ENCODE measurements at places on chromosomes 11 and 22.
A peak's percentile ranks its signal among the peaks of the same experiment; 100 is the strongest.

GRCh38 chr11:76210931-76211851 is 4.9 kb upstream of the WNT11 start:
- no peak for DNase-seq

DNA sequence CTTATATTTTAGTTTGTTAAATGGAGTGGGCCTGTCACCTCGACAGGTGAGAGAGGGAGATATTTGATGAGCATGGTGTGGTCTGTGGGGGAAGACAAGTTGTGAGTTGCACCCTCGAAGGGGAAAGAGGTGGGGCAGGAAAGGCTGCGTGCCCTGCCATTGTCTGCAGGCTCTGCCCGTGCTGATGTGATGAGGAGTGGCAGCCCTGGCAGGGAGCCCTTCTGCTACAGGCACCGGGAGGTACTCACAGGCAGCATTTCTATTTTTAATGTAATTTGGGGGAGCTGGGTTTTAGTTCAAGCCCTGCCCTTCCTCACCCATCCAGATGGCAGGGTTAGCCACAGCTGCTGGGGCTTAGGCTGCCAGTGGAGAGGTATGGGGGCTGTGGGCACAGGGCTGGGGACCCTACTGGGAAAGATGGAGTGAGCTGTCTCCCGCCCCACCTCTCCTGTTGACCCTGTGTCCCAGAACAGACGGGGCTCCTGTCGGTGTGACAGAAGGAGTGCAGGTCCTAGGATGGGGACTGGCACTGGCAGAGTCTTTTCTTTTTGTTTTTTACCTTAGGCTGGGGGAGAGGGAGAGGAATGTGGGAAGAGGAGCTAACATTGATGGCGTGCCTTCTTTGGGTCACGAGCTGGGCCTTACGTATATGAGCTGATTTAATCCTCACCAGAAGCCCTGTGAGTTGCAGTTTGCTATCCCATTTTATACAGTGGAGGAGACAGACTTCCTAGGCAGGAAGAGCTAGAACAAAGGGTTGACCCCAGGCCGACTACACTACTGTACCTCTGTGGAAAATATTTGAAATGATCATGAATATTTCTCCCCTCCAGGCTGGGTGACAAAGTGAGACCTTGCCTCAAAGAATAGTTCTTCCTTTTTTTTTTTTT is 51.6 kb downstream of the CEP164 start:
- DNase-seq = no peak

DNA sequence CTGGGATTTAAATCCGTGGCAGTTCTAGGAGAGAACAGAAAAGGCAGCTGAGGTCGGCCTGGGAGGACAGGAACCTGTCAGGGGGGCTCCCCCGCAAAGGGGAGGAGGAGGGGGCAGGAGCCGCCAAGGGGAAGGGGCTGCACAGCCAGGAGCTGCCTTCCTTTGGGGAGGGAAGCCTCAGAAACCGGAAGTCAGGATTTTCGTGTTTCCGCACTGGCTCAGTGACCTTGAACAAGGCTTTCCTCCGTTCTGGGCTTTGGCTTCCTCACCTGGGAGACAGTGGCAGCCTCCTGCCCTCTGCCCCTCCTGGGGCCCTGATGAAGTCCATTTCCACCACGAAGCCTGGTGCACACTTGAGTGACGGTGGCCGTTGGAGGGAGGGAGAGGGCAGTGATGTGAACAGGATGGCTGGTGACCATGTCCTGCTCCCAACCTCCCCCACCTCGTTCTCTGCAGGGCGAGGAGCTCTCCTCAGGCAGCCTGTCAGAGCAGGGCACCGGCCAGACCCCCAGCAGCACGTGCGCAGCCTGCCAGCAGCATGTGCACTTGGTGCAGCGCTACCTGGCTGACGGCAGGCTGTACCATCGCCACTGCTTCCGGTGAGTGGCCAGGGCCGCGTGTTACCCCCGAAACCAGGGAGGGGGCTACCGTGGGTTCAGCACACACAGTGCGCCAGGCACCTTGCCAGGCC is 12.6 kb downstream of the MICALL1 start:
- DNase-seq = no peak

DNA sequence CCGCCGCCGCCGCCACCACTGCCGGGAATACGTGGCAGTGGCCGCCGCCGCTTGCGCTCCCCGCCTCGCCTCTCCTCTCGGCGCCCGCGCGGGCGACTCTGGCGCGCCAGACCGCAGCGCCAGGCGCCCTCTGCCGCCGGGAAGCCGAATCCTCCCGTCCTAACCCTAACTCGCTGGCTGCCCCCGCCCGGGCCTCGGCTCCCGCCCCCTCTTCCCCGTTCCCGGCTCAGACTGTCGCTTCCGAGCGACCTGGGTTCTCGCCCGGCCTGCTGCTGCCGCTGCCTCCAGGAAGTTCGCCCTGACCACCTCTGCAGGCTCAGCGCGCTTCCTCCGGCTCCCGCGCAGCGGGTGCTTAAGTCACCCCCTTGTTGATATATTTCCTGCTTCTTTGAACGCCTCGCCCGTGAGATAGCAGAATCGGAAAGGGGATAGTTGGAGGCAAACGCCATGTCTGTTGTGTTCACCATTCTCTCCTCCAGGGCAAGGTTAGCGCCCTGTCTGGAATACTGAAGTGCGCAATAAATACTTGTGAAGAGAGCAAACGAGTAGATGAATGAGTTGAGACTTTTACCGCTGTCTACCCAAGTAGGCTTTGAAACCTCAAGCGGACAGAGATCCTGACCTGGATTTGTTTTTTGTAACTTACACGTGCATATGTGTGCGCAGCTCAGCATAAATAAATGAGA is at the start of gene SMCO4:
TSS of gene SMCO4 (minus strand) at position 100 of the 686 bp plus-strand sequence. CDS start 64,202 bp downstream, outside the sequence.
- DNase-seq = peak; percentile 59

- DNase-seq = no peak
Measured at GRCh38 chr11:23078289-23078971, 218.2 kb upstream of the CCDC179 start.

DNA sequence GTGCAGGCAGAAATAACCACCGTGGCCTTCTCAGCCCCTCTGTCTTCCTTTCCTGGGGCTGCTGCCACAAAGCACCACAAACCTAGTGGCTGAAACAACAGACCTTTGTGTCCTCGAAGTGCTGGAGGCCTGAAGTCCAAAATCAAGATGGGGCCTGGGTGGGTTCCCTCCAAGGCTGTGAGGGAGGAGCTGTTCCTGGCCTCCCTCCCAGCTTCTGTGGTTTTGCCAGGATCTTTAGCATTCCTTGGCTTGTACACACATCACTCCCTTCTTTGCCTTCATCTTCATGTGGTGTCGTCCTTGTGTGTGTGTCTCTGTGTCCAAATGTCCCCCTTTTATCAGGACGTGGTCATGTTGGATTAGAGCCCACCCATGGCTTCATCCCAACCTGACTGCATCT is 29.0 kb upstream of the PARVG start:
- no peak for DNase-seq

DNA sequence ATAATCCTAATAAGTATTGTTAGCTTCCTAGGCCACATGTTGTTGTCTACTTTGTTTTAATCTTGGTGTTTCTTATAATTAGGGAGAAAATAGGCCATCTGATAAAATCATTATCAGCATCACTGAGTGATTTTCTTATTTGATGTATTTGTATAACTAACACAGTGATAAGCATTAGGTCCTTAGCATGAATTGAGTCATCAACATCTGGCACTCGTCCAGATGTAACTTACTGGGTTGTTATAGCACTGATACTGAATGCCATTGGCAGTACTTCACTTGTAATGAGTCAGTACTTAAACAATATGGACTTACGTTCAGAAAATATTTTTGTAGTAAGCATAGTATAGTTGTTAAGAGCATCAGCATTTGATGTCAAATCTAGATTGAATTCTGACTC is 16.2 kb downstream of the API5 start:
- DNase-seq = no peak

DNA sequence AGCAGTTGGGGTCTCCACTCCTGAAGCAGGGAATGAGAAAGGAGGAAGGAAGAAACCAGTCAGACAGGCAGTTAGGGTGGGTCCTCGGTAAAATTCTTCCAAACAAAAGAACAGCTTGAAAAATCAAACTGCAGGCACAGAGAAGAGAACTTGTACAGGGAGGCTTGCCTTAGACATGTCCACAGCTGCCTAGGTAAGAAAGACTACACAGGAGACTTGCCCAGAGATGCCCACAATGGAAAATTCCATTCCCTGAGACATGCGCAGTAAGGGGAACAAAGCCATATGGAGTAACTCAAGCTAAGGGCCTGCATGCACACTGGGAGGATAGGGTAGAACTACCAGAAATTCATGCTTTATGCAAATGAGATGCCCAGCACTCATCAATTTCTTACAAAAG is 9.8 kb downstream of the KCNJ11 start:
- DNase-seq = no peak

DNA sequence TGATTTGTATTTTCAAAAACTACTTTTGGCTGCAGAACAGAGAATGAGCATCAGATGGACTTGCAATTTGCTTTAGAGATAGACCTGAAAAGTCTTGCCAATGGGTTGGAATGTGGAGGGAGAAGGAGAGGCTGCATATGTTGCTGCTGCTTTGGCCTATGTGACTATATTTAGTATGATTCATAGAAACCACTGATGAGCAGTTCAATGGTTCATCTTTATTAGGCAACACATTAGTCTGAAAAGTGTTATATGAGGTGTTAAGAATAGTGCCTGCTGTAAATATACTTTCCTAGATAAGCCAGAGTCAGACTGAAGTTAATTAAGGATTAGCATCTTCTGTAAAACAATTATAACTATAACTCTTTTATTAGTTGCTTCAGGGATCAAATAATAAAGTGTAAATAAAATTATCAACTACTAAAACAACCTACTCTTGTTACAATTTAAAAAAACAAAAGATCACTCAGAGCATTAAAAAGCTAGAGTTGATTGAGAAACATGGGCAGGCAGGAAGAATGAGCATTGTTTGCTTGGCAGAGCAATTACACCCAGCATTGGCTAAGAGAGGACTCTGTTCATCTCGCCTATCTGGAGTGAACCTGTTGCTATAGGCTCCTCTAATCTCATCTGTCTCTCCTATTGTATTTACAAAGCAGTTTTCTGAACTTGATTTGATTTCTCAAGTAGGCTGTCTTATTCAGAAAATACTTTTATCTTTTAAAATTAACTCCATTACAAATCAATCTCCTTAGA is 36.3 kb downstream of the HORMAD2 start:
- no peak for DNase-seq

GRCh38 chr11:77236901-77237300 is 64.6 kb downstream of the GDPD4 start:
- DNase-seq = no peak

GRCh38 chr11:119320776-119321524 is 4.0 kb upstream of the MCAM start:
- DNase-seq = peak; percentile 43

GRCh38 chr11:85779956-85780640 is 30.8 kb downstream of the SYTL2 start:
- DNase-seq = no peak

DNA sequence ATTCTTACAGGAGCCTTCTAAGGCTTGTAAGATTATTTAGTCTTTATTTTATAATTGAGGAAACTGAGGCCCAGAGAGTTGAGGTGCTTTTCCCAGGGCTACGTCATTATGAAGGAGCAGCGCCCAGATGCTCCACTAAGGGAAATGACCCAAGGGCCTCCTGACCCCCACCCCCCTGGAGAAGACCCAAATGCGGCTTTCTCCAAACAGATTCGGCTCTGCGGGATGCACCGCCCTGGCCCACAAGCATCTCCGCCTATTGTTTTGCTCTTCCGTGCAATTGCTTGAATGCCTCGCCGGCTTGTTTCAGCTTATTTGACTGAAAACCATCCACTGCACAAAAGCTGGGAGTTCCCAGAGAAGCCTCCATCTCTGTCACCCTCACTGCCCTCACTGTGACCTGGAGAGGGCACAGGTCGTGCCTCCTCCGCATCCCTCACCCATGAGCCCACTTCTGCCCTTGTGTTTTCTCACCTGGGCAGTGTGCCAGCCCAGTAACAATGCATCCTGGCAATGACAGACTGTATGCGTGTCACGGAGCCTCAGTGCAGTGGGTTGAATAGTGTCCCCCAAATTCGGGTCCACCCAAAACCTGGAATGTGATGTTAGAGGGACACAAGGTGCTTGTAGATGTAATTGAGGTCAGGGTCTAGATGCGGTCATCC is 790.2 kb downstream of the TBC1D22A start:
- no peak for DNase-seq

Measured in posterior cingulate gyrus (tissue), 11 donors.